MV-4-11 (cell line): ENCODE measurements at places on chromosomes 12 and 14.
A peak's percentile ranks its signal among the peaks of the same experiment; 100 is the strongest.

DNA sequence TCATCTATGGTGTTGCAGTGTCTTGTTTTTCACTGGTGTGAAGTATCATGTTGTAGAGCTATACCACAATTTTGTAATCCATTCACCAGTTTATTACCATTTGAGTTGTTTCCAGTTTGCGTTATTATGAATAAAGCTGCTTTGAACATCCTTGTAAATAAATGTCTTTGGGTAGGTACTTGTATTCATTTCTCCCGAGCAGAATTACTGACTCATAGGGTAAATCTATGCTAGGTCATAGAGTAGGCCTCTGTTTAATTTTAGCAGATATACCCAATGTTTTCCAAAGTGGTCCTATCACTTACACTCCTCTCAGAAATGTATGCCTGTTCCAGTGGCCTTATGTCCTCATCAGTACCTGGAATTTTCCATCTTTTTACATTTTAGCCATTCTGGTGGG lies 6.6 kb upstream of the GOLGA5 start:
- no peak for DNase-seq

- no peak for DNase-seq
Measured at GRCh38 chr12:15801770-15802744, 12.9 kb upstream of the EPS8 start.

DNA sequence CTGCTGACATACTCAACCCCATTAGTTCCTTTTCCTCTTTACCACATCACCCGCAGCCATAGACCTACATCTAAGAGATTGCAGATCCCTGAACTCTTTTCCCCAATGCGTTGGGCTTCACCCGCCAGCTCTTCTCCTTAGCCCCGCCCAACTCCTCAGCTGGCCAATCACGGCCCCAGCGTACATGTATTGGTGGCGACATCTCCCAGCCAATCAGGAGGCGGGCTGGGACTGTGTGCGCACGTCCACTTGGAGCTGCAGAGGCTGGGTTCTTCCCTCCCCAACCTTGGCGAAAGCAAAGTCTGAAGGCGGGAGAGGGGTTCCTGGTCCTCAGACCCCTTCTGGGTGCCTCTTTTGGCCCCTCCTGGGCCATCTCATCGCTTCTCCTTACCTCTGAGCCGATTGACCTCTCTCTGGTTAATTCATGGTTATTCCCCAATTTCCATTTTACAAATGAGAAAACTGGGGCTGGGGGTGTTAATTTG lies 11.0 kb downstream of the PDE1B start:
- peak; percentile 98 for DNase-seq

GRCh38 chr14:68968051-68968450 lies 11.1 kb downstream of the ACTN1 start:
- no peak for DNase-seq

- peak; percentile 45 for DNase-seq
Measured at GRCh38 chr14:89915114-89915878, 39.2 kb downstream of the EFCAB11 start.

GRCh38 chr12:52035190-52035589 lies 16.1 kb upstream of the NR4A1 start:
- DNase-seq, result no peak

DNA sequence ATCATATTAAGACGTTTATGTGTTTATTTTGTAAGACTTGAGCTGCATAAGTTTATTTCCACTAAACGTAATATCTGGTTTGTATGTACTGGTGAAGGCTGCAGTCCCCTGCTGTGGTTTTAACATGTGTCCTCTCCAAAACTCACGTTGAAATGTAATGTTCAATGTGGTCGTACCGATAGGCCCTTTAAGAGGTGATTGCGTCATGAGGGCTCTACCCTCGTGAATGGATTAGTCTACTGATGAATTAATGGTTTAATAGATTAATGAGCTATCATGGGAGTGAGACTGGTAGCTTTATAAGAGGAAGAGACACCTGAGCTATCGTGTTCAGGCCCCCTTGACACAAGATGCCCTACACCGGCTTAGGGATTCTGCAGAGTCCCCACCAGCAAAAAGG lies 14.9 kb downstream of the LRIG3 start:
- no peak for DNase-seq

- no peak for DNase-seq
Measured at GRCh38 chr14:68669111-68669511, 123.8 kb downstream of the ZFP36L1 start.

- peak; percentile 27 for DNase-seq
Measured at GRCh38 chr12:17352164-17352563, 737.8 kb downstream of the RERGL start.

- DNase-seq, result no peak
Measured at GRCh38 chr14:28767853-28768741, 1.5 kb downstream of the FOXG1 start.

DNA sequence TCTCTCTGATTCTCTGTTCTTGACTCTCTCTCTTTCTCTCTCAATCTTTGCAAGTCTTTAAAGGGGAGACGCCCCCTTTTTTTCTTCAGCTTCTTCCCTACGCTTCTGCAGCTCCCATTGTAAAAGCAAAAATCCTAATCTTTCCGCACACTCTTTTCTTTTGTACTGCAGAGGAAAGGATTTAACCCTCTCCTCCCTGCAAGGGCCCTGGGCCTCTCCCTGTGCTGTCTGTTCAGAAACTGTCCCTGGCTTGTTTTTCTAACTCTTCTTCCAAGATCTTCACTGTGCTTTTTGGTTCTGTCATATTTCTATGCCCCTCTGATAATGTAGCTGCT lies 10.9 kb upstream of the SALL2 start:
- no peak for DNase-seq

DNA sequence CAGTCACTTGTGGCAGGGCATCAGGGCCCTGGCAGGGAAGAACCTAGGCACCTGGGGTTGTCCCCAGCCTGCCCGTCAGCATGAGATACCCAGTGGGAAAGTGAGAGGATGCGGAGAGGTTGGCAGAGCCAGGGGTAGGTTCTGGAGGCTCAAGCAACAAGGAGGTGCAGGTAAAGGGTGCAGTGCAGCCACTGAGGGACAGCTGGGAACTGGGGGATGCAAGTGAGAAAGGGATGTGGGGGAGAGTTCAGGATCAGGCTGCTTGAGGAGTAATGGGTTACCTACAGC lies 18.7 kb downstream of the VASH1 start:
- no peak for DNase-seq

- peak; percentile 78 for DNase-seq
Measured at GRCh38 chr12:3041558-3042164, 35.5 kb upstream of the TSPAN9 start.

DNA sequence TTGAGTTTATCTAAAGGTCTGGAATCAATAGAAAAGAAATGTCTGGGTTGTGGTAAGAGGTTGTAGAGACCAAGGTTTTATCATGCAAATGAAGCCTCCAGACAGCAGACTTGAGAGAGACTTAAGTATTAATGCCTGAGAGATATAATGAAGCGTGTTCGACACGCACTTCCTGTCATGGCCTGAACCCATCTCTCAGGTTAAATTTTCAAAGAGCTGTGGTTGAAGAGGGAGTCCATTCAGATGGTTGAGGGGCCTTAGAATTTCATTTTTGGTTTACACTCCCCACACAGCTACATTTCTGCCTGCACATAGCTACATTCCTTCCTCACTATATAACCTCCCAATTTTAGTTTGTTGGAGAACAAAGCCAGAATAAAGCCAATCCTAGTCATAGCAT lies 10.1 kb upstream of the CLEC12A start:
- no peak for DNase-seq

GRCh38 chr14:22433069-22433468 lies 156.0 kb downstream of the DAD1 start:
- DNase-seq, result no peak

- DNase-seq, result no peak
Measured at GRCh38 chr12:14769466-14769968, 33.8 kb downstream of the WBP11 start.

GRCh38 chr12:110233212-110233903 lies 47.7 kb upstream of the ATP2A2 start:
- DNase-seq, result no peak

- DNase-seq, result peak; percentile 10
Measured at GRCh38 chr12:18723752-18724151, 14.1 kb downstream of the PLCZ1 start.

DNA sequence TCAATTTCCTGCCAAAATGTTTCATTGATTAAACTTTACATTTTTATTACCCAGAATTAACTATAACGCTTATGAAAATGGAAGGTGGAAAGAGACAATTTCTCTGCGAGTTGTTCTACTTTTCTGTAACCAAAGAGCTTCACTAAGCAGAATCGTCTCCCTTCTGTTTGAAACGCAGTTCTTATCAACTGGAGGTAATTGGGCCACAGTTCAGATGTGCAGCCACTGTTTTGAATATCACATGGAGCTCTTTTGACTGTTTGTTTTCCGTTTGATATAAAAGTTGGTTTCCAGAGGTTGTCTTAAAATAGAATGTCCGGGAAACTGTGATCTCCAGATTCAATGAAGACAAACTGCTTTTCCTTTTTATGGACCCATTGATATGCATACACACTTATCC lies 183.3 kb upstream of the SEL1L start:
- DNase-seq, result no peak

DNA sequence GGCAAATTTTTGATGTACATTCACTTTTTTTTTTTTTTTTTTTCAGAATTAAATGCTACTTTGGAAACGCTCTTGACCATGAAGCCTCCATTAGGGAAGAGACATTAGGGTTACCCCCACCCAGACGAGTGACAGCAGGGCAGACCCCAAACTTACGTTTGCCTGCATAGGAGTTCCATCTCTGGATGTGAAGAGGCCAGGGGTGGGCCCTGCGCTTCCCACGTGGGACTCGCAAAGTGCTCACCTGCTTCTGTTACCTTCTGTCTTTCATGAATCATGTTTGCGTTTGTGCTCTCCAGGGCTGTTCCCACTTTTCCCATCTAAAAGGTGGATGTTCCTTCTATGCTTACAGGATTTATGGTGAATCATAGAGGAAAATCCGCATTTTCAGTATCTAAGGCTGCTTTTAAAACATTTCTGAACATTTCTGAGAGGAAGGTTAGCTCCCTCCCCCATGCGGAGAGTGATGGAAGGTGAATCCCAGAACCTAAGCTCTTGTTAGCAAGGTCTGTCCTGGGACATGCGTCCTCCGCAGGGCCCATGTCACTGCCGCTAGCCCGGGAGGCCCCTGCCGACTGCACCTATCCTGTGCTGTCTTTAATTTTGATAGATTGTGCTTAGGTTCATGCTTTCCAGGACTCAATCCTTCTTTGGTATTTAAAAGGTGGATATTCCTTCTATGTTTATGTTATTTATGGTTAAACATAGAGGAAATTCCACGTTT lies 135.7 kb upstream of the RTL1 start:
- DNase-seq, result no peak

GRCh38 chr12:16027002-16027401 lies 115.9 kb downstream of the DERA start:
- no peak for DNase-seq

DNA sequence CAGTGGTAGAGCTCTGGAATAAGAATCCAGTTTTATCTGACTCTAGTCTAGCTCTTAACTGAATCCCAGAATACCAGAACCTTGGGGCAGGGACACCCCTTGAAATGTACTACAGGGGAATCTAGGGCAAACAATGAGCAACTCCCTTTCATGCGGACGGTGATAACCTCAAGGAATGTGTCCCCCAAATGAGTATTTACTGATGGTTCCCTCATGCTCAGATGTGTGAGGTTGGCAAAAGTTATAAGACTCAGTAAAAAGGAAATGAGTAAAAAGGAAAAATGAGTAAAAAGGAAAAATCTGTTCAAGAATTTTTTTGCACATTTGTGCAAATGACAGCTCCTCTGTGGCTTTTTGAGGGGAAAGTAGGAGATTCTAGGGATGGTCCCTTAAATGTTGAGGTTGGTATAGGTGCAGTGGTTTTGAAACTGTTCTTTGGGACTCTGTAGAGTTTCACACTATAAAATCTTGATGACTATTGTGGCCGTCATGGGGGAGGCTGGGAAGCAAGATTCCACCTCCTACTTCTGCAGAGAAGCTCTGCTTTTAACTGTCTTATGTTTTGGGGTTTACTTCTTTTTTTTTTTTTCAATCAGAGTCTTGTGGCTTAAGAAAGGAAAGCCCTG lies 58.6 kb downstream of the NRXN3 start:
- DNase-seq, result no peak

DNA sequence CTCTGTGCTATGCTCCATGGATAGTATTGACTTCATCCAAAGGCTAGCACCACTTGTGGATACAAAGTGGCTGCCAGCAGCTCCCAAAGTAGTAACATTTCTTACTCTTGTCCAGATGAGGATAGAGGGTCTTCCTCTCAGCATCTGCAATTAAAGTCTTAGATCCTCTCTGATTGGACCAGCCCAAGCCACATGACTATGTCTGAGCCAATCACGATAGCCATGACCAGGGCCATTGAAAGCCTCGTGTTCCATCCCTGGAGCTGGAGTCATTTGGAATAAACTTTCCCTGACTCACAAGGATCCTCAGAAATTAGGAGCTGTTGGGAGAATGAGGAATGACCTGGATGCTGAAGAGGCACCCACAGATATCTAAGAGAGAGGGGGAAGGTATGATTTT lies 28.5 kb upstream of the SLC24A4 start:
- DNase-seq, result no peak
